Stimulated activated CD8-positive, alpha-beta memory T cell treated with anti-CD3 and anti-CD28 coated beads, Interleukin-2, amount 100 ng/mL, for 1 hour (primary cell): ENCODE measurements at places on chromosomes 7 and 10.

DNA sequence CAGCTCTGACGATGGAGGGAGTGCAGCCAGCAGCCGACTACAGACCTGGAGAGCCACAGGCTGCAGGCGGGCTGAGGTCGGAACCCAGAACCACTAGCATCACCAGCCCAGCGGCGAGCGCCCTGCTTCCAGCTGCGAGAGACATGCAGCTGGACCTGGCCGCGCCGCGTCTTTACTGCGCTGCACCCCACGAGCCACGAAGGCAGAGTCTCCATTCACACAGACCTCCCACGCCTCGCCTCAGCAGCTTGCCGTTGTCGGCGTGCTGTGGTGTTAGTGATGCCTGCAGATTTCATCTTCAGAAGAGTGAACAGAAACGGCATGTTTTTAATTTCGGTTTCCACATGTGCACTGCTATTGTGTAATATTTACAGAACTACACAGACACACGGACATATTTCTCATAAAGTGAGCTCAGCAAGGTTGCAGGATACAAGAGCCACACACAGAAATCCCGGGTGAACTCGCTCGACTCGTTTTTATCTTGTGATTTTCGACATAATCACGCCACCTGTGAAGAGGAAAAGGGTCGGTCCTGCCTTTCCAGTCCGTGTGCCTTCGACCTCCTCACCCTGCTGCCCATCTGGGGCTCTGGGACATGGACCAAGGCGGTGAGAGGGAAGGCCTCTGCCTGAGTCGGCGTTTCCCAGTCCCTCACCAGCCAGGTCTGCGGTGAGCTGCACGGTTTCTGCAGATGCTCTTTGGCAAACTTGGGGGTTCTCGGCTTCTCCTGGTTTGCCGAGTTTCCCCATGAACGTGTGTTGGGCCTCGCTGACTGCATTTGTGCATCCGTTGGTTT is 252.2 kb downstream of the ELFN1 start:
- no peak for DNase-seq

DNA sequence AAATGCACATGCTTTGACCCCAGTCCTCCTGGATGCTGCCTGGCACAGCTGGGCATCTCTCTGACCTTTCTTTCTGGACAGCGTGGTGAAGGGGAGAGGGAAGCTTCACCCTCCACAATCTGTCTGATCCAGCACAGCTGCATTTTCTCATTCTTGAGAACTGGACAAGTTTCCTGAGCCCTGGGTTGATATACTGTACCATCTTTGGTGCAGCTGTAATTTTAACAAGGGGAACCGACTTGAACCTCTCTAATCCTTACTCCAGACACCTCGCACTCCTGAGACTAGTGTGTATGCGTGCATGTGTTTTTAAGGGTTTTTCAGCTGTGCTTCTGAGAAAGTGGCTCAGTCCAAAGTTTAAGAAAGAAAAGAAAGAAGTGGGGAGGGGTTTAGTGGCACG is 655.7 kb downstream of the INHBA start:
- DNase-seq, result no peak

DNA sequence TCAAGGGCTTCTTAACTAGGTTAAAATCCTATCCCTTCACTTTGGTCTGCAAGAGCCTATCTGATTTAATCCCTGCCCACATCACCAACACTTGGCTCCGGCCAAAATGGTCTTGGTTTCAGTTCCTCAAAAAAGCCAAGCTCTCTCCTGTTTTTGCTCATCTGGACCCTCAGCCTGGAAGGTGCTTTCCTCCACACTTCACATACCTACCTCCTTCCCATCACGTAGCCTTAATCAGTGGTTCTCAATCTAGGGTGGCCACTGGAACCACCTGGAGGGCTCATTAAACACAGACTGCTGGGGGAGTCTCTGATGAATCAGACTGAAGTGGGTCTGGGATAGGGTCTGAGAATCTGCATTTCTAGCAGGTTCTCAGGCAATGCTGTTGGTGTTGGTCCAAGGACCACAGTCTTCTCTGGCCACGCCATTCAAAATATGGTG is 227.0 kb upstream of the AOAH start:
- no peak for DNase-seq

GRCh38 chr10:71881647-71882355 is 30.8 kb upstream of the PSAP start:
- DNase-seq, result no peak

DNA sequence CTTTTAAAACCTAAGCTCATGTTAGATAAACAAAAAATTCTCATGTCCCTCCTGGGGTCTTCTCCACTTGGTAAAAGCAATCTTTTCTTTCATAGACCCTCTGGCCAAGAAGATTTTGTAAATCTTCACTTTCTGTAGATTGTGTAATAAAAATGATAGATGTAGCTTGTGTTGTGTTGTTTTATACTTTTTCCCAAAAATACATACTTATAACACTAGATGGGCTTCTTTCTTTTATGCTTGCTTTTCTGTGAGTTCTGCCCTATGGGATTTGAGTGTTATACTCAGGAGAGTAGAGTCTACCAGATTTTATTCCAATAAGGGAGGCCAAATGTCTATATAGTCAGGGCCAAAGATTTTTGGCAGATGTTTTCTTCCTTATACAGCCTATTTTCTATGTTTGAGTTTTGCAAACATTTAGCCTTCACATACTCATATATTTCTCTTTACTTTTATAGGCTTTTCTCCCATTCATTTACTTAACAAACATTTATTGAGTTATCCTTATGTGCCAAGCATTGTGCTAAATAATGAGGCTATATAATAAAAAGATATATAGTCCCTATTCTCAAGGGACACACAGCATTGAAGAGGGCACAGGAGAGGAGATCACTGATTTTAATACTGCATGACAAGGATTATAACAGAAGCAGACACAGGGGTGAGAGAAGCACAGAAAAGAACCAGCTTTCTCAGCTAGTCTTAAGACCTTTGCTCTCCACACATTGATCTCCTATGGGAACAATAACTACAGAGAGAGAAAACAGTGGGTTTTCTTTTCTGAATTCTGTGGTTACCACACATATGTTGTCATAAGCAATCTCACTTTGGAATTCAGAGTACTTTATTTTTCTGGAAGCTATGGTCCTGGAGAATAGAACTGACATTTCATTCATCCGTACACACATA is 58.0 kb upstream of the PNLIP start:
- no peak for DNase-seq
